ENCODE measurements at places on chromosomes 7 and 10. TPM values are rescaled to one million over a fixed set of nuclear protein-coding genes. Genes with fewer than 3 reads are reported as not detected.

- H3K27ac ChIP-seq = no peak overlapping the region
- peaks cover 1% of the 10 kb centered on the region for H3K27me3 ChIP-seq
- no peaks in the 10 kb centered on the region for H3K4me1 ChIP-seq
- DNase-seq = no peak
Measured at GRCh38 chr7:90391488-90391887, 11.8 kb upstream of the CLDN12 start.

GRCh38 chr7:116653204-116653603 lies 18.8 kb upstream of the MET start:
- peaks cover 1% of the 10 kb centered on the region for H3K27me3 ChIP-seq
- H3K36me3 ChIP-seq = no peaks in the 10 kb centered on the region
- DNase-seq = no peak
- H3K4me3 ChIP-seq = no peak overlapping the region
- H3K4me1 ChIP-seq = peaks cover 4% of the 10 kb centered on the region

DNA sequence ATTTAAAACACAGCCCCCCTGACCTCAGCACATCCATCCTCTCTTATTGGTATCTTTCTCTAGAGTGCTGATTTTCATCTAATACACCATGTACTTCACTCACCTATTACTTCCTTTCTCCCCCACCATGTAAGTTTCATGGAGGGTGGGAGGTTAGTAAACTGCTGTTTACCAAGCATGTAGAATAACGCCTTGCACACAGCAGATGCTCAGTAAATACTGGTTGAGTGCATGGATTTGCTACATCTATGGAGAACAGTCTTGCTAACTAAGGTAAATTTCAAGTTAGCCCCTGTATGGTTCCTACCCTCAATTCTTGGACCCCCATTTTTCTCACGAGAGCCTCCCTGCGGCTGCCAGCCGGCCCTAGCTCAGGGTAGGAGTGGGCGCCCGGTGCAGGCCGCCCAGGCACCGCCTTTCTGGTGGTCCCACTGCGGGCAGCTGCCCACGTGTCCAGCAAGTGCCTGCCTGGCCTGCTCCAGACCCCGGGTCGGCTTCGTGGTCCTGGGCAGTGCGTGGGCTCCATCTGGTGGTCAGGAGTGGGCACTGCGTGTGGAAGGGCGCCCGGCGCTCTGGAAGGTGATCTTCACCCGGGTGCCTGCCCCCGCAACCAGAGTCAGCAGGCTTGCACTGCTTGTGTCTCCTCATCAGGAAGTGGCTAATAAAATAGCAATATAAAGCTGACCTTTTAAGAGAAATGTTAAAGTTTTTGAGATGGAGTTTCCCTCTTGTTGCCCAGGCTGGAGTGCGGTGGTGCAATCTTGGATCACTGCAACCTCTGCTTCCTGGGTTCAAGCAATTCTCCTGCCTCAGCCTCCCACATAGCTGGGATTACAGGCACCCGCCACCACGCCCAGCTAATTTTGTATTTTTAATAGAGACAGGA lies 63.4 kb upstream of the DNAJB6 start:
- H3K4me3 ChIP-seq = no peak overlapping the region
- peaks cover 19% of the 10 kb centered on the region for H3K27me3 ChIP-seq
- peaks cover 12% of the 10 kb centered on the region for H3K4me1 ChIP-seq
- peak; percentile 80 for DNase-seq
- H3K36me3 ChIP-seq = peaks cover 18% of the 10 kb centered on the region

DNA sequence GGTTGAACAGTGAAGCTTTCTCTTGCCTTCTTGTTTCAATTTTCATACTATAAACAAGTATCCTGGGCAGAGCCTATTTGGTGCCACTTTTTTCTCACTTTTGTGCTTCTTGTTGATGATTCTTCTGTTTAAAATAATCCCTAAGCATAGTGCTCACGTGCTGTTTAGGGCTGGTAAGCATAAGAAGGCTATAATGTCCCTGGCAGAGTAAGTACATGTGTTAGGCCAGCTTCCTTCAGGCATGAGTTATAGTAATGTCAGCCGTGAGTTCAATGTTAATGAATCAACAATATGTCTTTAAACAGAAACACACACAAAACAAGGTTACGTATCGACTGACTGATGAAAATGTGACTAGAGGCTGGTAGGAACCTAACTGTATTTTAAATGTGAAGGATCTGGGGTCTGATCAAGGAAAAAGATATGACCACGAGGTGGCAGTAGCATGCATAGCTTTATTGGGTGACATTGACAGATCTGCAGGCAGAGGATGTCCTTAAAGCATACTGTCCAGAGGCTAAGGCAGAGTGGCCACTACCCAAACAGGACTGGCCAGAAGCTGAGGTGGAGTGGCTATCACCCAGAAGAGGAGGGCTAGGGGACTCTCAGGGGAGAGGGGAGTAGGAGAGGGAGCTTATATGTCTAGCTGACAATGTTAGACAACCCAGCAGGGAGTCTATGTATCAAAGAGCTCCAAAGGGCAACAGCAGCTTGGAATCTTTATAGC lies 113.7 kb downstream of the BRAF start:
- peak; percentile 72 for DNase-seq
- H3K27ac ChIP-seq = no peak overlapping the region
- no peaks in the 10 kb centered on the region for H3K36me3 ChIP-seq
- H3K4me3 ChIP-seq = no peak overlapping the region

GRCh38 chr10:102407425-102408130 lies 11.0 kb downstream of the PSD start:
- H3K27me3 ChIP-seq = peaks cover 35% of the 10 kb centered on the region
- H3K4me1 ChIP-seq = peaks cover 19% of the 10 kb centered on the region
- peaks cover 12% of the 10 kb centered on the region for H3K36me3 ChIP-seq
- no peak for DNase-seq
- H3K27ac ChIP-seq = no peak overlapping the region
- no peak overlapping the region for H3K4me3 ChIP-seq

DNA sequence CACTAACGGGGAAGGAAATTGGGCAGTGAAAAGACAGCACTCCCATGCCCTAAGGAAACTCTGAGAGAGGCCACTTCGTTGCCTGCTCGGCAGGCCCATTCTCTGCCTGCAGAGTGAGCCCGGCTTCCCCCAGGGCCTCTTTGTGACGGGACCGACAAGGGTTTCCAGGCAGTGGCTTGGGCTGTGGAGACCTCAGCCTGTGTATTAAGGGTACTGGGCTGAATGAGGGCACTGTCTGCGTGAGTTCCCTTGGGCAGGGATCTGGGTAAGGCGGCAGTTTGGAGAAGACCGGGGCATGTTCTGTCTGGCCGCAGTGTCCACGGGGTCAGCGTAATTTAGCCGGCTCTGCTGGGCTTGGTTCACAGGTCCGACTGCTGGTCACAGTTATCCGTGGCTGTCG lies 237.2 kb downstream of the MGMT start:
- H3K27me3 ChIP-seq = peaks cover 9% of the 10 kb centered on the region
- peaks cover 17% of the 10 kb centered on the region for H3K4me1 ChIP-seq
- H3K4me3 ChIP-seq = no peak overlapping the region
- no peak overlapping the region for H3K27ac ChIP-seq
- H3K36me3 ChIP-seq = peaks cover 11% of the 10 kb centered on the region
- DNase-seq = no peak

GRCh38 chr7:40429826-40430225 lies 295.0 kb downstream of the SUGCT start:
- no peaks in the 10 kb centered on the region for H3K36me3 ChIP-seq
- DNase-seq = no peak
- no peaks in the 10 kb centered on the region for H3K27me3 ChIP-seq
- H3K4me1 ChIP-seq = no peaks in the 10 kb centered on the region

- H3K27me3 ChIP-seq = peaks cover 2% of the 10 kb centered on the region
- no peak overlapping the region for H3K27ac ChIP-seq
- H3K4me3 ChIP-seq = no peak overlapping the region
- H3K36me3 ChIP-seq = no peaks in the 10 kb centered on the region
- peaks cover 4% of the 10 kb centered on the region for H3K4me1 ChIP-seq
Measured at GRCh38 chr10:78852466-78853240, 216.1 kb upstream of the ZMIZ1 start.

- H3K27me3 ChIP-seq = peaks cover 1% of the 10 kb centered on the region
- no peak overlapping the region for H3K4me3 ChIP-seq
- no peak for DNase-seq
- H3K27ac ChIP-seq = no peak overlapping the region
Measured at GRCh38 chr10:10745291-10745690, 272.4 kb upstream of the CELF2 start.

DNA sequence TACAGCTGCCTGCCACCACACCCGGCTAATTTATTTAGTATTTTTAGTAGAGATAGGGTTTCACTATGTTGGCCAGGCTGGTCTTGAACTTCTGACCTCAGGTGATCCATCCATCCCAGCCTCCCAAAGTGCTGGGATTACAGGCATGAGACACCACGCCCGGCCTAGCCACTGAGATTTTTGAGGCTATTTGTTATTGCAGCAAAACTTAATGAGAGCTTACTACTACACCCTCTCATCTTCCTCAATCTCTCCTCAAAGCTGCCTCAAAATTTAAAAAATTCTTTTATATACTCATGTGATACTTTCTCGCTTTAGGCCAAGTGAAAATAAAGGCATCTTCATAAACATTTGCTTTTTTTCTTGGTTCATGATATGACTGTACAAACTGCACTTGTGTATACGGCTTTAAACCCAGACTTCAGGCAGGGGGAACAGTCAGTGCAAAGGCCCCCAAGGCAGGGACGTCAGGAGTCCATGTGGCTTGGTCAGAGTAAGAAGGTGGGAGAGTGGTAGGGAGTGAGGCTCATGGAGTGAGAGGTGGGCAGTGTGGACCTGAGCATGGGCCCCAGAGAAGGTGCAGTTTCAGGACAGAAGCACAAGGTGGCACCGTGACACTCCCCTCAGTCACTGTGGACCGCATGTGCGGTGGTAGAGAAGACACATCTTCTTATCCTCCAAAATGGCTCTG lies 55.5 kb downstream of the SYPL1 start:
- peaks cover 19% of the 10 kb centered on the region for H3K4me1 ChIP-seq
- H3K4me3 ChIP-seq = no peak overlapping the region
- H3K36me3 ChIP-seq = peaks cover 4% of the 10 kb centered on the region
- H3K27ac ChIP-seq = peak overlapping the region; percentile 54

DNA sequence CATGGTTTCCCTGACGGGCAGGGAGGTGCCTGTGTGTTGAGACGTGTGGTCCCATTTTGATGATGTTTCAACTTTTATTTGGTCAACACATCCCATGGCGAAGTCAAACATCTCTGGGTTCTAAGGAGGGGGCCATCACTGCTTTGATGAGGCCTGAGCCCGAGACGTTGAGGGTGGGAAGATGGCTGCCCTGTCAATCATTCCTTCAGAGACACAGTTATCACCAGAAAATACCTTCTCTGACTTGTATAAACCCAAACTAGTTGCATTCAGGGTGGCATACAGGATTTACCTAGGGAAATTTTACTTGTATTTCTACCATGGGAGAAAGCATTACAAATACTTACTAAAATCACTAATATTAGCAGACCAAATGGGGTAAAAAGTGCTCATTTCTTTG lies 64.6 kb downstream of the VOPP1 start:
- no peak overlapping the region for H3K4me3 ChIP-seq
- DNase-seq = no peak
- H3K27me3 ChIP-seq = peaks cover 2% of the 10 kb centered on the region

DNA sequence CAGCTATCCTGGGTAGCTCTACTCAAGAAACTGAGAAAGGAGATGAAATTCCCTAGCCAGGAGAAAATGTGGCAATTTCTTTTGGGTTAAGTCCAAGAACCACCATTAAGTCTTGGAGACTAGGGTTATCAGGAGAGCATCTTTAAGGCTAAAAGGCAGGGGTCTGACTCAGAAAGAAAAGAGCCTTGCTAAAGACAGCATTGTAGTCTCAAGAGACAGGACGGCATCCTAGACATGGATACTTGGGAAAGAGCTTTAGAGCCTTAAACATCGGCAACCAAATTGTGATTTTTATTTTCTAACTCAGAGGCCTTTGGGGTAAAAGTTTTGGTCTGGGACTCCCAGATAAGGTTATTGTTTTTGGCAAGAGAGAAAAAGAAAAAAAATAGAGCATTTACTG lies 83.1 kb downstream of the FAS start:
- no peak for DNase-seq
- peaks cover 17% of the 10 kb centered on the region for H3K4me1 ChIP-seq
- H3K27me3 ChIP-seq = no peaks in the 10 kb centered on the region
- H3K27ac ChIP-seq = no peak overlapping the region
- H3K4me3 ChIP-seq = no peak overlapping the region

- DNase-seq = no peak
- H3K27me3 ChIP-seq = peaks cover 10% of the 10 kb centered on the region
- H3K36me3 ChIP-seq = no peaks in the 10 kb centered on the region
- H3K27ac ChIP-seq = no peak overlapping the region
- H3K4me3 ChIP-seq = no peak overlapping the region
Measured at GRCh38 chr10:43249151-43249961, 17.5 kb downstream of the RASGEF1A start.

DNA sequence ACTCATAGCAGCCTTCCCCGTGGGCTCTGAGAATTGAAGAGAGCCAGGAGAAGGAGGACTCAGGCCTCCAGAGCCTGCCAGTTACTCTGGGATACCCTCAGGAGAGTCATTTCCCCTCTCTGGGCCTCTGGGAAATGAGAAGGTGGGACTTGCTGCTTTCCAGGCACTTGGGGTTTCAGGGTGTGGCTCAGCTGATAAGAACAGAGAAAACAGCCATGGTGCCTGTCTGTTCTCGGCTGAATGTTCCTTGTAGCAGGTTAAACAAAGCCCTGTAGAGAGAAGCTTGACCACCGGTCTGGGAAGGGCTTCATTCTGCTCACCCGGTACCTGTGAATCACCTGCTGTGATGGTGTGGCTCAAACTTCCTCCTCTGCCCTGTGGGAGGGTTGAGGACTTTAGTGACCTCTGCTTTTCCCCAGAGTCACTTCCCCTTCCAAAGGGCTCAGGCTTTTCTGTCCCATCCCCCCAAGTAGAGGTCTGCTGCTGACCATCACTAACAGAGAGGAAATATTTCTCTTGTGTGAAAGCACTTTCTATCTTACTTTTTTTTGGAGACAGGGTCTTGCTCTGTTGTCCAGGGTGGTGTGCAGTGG lies 212.4 kb upstream of the GALNT17 start:
- H3K27ac ChIP-seq = no peak overlapping the region
- no peaks in the 10 kb centered on the region for H3K36me3 ChIP-seq
- H3K4me3 ChIP-seq = no peak overlapping the region
- H3K4me1 ChIP-seq = no peaks in the 10 kb centered on the region
- no peak for DNase-seq

Gene ACBD7
- 0.33 TPM for total RNA-seq

Gene AKR1C4
- total RNA-seq = not detected

Gene SEMA3C
- 0.26 TPM for total RNA-seq

Gene MBL2
- total RNA-seq = not detected

Gene TMEM236
- total RNA-seq = 0.05 TPM
